ENCODE measurements at places on chromosomes 7 and 10.

DNA sequence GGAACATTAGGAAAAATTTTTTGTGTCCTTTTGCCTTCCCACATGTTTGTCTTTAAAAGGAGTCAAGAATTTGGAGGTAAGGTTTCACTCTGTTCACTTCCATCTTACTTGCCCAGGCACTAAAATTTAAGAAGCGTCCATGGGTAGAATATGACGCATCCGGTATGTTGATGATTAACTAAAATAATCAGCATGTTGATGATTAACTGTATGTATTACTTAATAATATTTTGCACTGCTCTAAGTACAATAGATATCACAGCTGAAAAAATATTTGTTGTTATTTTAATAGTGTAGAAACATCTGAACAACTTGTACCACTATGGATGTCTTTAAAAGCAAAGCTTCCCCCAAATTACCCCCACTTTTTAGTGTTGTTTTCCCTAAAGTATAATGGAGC, 11.5 kb downstream of the ANKRD22 start:
- no peak for DNase-seq

GRCh38 chr10:103506061-103506460, 12.6 kb downstream of the NEURL1 start:
- no peak for DNase-seq

- DNase-seq, result peak; percentile 58
Observed at GRCh38 chr10:38027986-38028385, 17.5 kb downstream of the ZNF33A start.

- no peak for DNase-seq
Observed at GRCh38 chr10:84416245-84416555, 87.8 kb downstream of the CCSER2 start.

- DNase-seq, result no peak
Observed at GRCh38 chr10:130497056-130498010, 361.1 kb downstream of the GLRX3 start.

DNA sequence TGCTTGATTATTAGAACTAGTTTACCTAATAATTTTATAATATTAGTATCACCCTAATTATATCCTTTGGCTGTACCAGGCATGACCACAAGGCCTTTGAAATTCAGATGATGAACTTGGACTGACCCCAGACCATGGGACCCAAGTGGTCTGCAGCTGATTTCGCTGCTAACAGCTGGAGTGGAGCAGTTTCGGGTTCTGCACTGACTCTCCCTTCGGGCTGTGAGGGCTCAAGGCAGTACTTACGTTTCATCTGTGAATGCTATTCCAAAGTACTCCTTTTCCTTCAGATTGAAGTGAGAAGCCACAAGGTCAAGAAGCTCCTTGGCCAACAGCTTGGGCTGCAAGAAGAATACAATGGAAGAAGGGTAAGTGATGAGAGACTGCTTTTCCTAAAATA, 223.8 kb downstream of the PRPF18 start:
- no peak for DNase-seq

DNA sequence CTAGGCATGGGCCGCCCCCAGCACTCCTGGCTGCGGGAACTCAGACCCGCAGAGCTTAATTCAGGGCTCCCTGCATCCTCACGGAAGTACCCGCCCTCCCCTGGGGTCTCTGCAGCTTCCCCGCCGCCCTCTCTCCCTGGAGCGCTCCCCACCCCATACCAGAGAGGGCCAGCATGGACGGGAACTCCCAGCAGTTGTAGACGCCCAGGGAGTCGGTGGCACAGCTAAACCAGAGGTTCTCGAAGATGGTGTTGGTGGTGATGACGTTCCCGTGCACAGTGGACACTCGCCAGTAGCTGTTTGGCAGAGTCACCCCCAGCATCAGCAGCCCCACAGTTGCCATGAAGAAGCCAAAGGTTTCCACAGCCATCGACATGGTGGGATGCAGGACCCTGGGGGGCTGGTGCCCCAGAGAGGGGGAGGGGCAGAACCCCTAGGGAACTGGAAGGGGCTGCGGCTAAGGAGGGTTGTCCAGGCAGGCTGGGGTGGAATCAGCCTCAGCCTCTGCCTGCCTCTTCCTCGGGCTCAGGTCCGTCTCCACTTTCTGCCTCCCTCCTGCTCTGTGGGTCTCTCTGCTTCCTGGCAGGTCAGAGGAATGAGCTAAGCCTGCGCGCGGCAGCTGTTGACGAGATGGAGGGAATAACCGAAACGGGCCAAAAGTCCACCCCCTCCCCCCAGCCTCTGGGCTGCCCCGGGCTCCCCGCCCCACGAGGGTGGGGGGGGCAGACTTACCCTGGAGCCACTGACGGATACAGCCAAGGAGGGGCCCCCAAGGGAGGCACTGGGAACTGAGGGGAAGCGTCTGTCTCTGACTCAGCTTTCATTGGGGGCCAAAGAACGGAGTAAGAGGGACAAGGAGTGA, at the start of gene CLDN15:
CLDN15 (minus strand) TSS at position 597 of the 862 bp plus-strand sequence; CDS start at position 376, 221 bp downstream.
- DNase-seq, result peak; percentile 64

DNA sequence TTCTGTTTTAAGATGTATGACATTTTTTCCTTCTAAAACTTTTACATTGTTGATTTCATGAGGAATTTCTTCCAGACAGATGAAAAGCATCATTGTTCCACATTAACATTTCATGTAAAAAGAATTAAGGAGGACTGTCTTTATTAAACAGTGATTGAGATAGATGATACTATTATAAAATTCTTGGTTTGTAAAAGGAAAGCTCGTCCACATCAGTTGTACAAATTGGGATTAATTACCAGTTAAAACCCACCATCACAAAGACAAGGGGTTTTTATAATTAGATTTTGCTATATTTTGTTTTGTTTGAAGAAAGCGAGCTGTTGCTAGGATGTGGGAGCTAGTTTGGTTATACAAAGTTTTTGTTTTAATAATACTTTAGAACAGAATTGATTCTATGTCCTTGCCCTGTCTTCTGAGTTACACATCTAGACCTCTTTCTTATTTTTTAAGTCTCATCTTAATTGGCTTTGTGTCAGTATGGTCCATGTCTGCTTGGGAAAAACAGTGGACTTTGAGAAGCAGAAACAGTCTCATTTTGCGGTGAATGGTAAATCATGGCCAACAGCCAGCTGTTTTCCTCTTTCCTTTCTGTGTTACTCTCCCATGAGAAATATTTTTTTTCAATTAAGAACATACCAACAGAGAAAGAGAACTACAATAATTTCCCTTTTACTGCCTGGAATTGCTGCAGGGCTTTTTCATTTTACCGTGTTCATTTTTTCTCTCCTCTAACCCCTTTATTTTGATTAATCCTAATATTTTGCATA, 3.2 kb downstream of the TES start:
- DNase-seq, result peak; percentile 76

GRCh38 chr7:18768256-18768655, 272.7 kb downstream of the HDAC9 start:
- DNase-seq, result peak; percentile 93

DNA sequence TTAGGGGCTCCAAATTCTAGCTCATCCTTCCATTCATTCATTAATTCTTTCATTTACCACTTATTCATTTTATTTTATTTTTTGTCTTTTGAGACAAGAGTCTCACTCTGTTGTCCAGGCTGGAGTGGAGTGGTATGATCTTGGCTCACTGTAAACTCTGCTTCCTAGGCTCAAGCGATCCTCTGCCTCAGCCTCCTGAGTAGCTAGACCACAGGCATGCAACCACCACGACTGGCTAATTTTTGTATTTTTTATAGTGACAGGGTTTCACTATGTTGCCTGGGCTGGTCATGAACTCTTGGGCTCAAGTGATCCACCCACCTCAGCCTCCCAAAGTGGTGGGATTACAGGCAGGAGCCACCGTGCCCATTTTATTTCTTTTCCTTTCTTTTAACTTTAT, 31.6 kb downstream of the FGF8 start:
- DNase-seq, result no peak

- no peak for DNase-seq
Observed at GRCh38 chr10:112605063-112605462, 158.0 kb downstream of the VTI1A start.

- no peak for DNase-seq
Observed at GRCh38 chr10:131703941-131704340, 196.9 kb upstream of the PPP2R2D start.

GRCh38 chr7:158371856-158372255, 215.8 kb downstream of the PTPRN2 start:
- DNase-seq, result no peak

- DNase-seq, result no peak
Observed at GRCh38 chr10:111459967-111460366, 383.1 kb downstream of the ADRA2A start.

DNA sequence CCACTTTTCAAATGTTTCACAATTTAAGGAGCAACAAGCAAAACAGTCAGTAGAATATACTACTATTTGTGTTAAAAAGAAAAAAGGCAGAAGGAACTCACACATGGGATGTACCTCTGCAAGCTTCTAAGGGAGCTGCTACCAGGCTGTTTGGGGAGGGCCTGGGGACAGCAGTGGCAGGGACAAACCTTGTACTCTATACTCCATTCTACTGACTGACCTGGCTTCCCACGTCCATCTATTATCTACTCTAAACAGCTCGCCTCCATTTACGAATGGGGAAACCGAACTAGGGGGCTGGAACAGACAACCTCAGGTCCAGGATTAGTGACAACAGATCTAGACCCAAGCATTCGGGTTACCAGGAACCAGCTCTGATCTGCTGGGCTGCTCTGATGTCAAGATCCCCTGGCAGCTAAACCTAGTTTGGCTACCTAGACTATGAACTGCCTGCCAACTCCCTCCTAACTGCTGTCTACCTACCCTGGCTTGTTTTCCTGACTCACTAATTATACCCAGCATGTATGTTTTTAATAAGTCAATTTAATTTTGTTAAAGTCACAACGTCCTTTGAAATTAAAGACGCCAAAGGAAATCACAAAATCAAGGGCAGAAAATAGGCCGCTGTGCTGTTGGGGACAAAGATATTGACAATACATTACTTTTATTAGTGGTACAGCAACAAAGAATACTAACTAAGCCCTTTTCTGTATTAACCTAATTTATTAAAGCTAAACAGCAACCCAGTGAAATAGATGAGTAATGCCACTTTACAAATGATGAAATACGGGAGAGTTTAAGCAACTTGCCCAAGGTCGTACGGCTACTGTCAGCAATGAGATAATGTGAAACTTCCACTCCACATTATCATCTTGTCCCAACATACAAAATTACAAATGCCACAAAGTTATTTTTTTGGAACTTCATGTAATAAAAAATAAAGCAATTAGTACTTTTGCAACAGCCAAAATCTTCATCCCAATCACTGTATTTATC, 5.3 kb downstream of the PSAP start:
- DNase-seq, result no peak

DNA sequence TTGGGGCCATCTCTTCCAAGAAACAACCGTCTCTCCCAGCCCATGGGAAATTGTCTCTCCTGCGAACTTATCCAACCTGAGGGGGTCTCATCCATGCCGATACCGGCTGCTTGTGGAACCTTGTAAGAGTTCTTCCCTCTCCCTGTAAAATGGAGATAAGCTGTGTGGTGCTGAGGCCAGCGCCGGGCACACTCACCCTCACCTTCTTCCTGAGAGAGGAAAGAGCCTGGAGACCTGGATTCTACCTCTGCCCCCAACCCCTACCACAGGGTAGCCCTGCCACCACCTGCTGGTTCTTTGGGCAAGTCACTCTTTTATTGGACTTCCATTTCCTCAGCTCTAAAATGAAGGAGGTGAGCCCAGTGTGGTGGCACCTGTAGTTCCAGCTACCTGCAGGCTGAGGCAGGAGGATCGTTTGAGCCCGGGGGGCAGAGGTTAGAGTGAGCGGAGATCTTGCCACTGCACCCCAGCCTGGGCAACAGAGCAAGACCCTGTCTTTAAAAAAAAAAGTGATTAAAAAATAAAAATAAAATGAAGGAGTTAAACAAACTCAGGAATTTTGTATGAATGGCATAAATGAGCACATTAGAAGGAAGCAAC, 38.4 kb upstream of the PSAP start:
- no peak for DNase-seq

- no peak for DNase-seq
Observed at GRCh38 chr7:146115548-146115850, 1.1 kb upstream of the CNTNAP2 start.

GRCh38 chr7:29882481-29882880, 76.2 kb downstream of the WIPF3 start:
- DNase-seq, result no peak

DNA sequence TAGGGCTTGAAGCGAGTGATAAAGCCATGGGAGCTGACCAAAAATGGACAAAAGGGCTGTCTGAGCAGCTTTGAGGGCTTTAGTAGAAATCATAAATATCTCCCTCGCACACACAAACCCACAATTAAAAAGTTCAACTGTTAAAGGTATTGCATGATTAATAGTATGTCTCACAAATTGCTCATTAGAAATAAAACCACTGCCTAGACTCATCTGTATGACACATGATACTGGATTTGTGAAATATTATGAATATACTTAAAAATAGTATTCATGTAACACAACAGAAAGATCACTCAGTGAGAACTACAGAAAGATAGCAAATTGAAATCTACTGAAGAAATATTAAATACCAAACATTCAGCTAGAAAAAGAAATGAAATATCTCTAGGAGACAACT, 11.9 kb upstream of the PTPN12 start:
- no peak for DNase-seq

DNA sequence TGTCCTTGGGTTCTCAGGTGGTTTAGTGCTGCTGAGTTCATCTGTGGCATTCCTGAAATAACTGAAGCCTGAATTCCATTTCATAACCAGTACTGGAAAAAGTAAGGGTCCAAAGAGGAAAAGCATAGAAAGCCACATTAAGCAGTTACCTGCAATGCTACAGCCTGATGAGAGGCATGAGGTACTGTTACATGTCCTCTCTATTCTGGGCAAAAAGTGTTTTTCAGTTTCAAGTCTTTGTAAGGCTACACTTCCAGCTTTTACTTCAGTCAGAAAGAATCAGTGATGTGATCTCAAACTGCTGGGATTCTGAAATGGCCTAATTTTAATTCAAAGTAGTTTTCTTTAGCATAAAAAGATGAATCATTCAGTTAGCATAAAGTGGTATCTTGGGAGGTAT, 369.5 kb downstream of the PHF14 start:
- DNase-seq, result no peak

DNA sequence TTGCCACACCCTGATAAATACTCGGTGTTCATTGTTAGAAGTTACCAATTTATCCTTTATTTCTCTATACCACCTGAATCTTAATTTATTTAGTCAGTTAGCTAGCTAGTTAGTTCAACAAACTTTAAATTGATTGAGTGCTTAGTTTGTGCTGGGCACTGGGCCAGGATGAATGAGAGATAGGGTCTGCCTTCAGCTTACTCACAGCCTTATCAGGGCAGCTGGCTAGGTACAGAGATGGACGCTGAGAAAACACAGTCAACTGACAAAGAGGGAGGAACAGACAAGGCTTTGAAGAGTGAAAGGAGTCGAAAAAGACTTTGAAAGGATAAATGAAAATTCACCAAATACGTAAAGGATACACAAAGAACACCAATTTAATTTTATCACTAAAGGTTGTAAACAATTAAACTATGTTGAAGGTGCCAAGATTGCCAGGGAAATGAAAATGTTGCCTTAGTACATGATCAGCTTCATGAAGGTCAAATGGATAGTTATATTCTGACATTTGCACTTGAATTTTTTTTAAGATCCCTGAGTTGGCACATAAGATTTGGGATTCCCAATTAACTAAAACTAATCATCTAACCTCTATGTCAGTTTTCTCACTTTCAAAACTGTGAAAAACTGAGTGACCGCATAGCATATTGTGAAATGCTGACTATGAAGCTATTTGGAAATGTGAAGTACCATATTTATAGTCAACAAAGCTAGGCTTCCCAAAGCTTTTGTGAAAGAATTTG, 2.1 kb downstream of the CAV2 start:
- no peak for DNase-seq

All from fibroblast of skin of back (primary cell).